AML-193 (cell line): ENCODE measurements at places on chromosomes 3 and 15.

DNA sequence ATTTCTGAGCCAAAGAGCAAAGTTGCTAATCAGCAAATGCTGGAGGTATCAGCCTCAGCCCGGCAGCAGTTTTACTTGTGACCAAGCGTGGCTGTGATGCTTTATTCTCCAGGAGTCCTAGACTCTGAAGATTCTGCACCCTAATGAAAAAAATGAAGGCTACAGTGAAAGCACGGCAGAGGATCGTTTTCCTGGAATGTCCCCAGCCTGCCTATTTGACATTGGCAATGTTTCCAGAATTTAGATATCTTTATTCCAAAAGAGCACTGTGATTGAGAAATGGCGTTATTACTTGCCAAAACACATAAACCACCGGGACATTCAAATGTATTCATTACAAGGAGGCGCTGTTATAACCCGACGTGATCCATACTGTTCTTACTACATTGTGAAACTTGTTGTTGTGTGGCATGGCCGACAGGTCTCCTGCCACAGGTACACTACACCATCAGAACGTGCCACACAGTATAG is 263.8 kb downstream of the SLCO3A1 start:
- DNase-seq = no peak

- no peak for DNase-seq
Measured at GRCh38 chr3:75687323-75687722, 23.2 kb downstream of the FRG2C start.

GRCh38 chr3:196263819-196264218 is 23.7 kb downstream of the PCYT1A start:
- no peak for DNase-seq

- DNase-seq = no peak
Measured at GRCh38 chr3:195916291-195916690, 7.9 kb upstream of the TNK2 start.

GRCh38 chr3:9623148-9623547 is 26.2 kb upstream of the MTMR14 start:
- DNase-seq = no peak

- DNase-seq = no peak
Measured at GRCh38 chr3:98961161-98962155, 60.0 kb upstream of the DCBLD2 start.

DNA sequence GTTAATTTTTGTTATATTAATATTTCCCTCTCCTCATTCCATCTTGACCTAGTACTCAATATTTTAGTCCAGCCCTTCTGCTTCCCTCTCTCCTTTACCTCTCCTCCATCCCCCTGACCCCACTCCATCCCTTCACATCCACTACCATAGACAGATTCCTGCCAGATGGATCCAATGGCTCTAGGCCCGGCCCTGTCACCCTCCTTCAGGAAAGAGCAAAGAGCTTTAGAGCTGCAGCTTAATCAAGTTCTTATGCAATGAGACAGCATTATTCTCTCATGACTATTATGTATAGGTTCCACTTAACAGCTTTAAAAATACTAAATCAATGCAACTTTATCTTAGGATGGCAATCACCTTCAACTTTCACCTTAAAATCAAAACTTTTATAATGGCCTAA is 200.7 kb upstream of the TTC14 start:
- no peak for DNase-seq

DNA sequence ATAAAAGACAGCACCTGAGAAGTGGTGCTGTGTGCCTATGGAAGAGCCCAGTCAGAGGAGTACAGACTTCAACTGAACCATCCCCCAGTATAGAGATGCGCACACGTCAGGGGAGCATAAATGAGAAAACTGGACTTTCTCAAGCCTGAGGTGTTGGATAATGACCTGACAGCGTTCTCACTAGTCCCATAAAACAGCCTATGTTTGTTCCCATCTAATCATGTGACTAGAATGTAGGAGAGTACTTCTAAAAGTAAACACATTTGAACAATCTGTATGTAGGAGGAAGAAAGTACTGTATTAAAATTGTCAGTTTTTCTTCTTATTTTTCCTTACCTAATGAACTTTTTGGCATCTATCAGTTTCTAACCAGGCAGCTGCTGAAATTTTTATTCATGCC is 498.9 kb downstream of the CNTN4 start:
- DNase-seq = no peak

DNA sequence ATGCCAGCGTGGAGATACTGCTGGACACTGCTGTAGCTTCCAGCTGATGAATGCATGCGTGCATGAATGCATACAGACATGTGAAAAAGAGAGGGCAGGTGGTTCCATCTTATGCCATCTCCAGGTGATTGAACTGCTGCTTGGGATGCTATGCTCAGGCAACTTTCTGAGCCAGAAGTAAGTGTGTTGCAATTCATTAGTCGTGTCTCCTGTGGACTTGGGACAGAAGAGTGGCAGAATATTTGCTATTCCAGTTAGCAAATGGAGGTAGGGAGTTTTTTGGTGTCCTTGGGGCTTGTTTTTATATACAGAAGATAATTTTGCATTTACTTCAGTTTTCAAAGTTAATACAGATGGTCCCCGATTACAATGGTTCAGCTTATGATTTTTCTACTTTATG is 33.3 kb downstream of the ANKDD1A start:
- no peak for DNase-seq

DNA sequence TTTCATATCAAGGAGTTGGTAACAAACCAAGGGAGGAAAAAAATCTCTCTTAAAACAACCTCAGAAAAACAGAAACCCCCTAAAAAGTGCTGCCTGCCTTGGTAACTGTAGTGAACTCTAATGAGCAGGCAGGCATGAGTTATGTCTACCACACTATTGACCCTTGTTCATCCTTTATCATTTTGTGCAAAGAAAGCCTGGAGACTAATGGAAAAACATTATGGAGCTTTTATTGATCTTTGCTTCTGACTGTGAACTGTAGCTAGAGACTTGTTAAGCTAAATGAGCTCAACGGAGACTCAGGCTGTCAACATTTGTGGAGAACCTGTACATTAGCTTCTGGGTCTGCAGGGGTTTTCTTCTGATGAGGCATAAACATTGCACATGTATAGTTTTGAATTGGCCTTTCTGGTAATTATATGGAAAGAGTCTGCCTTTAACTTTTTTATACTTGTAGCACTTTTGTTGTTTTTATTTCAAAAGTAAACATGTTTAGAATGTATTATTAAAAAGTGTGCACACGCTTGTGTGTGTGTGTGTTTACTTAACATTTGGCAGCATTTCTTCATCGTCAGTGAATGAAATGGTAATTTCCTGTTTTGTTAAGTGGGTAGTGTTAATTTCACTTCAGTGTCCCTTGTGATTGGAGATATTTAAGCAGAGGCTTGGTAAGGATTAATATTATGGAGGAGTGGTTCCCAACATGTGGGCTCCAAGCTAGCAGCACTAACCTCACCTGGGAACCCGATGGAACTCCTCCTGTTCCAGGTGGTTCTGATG is 15.9 kb upstream of the SPTSSB start:
- DNase-seq = no peak

- DNase-seq = no peak
Measured at GRCh38 chr15:58038426-58039078, 27.0 kb downstream of the ALDH1A2 start.

- DNase-seq = no peak
Measured at GRCh38 chr3:20182206-20182605, 3.8 kb downstream of the SGO1 start.

DNA sequence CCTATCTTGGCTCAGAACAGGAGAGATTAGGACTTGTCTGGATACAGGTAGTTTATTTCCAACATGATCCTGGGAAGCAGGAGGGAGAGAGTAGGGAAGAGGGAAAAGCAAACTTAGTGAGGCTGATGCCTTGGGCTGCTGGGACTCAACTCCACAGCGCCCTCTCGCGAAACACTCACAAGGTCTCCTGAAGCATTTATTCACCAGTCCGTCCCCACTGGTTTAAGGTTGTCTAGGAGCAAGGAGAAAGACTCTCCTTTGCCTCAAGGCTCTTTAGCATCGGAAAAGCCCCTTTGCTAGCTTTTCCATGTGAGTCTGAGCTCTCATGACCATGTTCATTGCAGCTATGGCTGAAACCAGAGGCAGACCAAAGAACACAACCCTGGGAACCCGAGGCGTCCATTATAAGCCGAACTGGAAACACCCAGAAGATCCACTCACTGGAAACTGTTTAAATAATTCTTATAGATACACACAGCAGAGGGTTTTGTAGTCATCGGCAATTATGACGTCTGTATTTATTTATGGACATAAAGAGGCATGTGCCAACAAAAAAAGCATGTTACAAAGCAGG is 244.5 kb downstream of the CD47 start:
- no peak for DNase-seq

DNA sequence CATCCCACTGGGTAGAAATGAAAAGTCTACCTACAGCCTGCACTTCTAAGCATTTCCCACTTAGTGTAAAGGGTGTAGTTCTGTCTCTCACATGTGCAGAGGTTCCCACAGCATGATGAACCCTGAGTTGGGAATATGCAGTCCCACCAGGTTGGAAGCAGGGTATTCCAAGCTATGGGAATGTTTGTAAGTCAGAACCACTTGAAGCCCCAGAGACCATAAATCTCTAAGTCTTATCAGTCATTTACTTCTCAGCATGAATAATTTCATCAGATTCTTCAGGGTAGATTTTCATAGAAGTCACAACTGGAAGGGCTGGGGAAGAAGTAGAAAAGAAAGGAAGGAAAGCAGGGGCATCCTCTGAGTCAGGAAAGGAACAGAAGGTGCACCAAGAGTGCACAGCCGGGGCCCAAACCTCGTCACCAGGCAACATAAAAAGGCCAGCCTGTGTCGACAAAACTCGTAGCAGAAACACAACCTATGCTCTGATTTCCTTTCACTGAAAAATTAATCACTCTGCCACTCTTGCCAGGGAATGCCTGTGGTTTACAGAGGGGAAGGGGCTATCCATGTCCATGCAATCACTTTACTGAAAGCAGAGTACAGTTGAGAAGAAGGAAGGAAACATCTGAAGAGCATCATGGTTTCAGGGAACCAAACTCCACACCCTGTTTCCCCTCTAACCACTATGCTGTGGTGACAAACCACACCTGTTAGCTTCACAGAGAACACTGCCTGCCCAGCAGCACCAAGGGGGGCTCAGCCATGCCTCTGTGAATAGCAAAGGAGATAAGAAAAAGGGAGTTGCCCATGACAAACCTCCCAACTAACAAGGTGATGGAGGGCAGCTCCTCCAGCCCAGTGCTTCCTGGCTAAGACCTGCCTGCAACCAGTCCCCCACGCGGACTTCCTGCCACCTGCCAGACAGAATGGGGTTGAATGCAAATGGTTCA is 40.5 kb downstream of the SH3BP5 start:
- DNase-seq = peak; percentile 81

- DNase-seq = peak; percentile 45
Measured at GRCh38 chr3:156460206-156460611, 94.7 kb downstream of the SSR3 start.

GRCh38 chr3:44845528-44846520 is 15.9 kb upstream of the TMEM42 start:
- DNase-seq = no peak

DNA sequence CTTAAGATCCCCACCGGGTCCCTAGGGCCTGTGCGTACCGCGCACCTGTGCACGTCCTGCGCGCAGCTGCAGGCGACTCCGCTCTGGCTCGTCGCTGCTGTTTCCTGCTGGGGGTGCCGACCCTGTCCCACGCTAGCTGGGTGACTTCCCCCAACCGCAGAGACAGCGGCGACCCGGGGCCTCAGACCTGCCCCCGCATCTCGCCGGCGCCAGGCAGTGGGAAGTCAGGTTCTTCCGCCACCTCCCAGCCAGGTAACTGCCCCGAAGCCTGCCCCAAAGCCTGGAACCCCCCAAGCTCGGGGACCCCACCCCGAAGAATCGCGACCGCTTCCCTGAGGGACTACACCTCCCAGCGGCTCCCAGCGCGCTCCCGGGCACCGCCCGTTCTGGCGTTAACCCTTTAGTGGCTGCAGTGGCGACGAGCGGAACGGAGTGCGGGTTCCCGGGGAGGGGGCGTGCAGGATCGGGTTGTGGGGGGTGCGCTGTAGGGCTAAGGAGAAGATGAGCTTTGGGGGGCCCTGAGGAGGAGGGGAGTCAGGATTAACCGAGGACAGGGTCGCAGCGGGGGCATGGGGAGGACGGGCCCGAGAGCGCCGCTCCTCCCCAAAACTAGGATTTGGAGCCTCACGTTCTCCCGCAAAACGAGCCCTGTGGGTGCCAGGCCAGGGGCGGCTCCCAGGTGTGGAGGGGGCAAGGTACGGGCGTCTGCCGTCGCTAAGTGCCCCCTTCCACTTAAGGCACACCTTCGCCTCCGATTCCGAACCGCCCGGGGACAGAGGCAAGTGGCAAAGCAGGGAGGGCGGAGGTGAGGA is 589 bp downstream of the NEIL1 start:
- DNase-seq = no peak

- DNase-seq = peak; percentile 25
Measured at GRCh38 chr3:58271901-58272501, 34.0 kb upstream of the RPP14 start.

- no peak for DNase-seq
Measured at GRCh38 chr15:69082021-69082502, 67.6 kb downstream of the NOX5 start.

- no peak for DNase-seq
Measured at GRCh38 chr3:140019946-140020345, 85.0 kb downstream of the CLSTN2 start.

GRCh38 chr3:66093981-66094380 is 55.3 kb upstream of the MAGI1 start:
- no peak for DNase-seq

- DNase-seq = no peak
Measured at GRCh38 chr3:152360966-152361365, 92.2 kb downstream of the MBNL1 start.

DNA sequence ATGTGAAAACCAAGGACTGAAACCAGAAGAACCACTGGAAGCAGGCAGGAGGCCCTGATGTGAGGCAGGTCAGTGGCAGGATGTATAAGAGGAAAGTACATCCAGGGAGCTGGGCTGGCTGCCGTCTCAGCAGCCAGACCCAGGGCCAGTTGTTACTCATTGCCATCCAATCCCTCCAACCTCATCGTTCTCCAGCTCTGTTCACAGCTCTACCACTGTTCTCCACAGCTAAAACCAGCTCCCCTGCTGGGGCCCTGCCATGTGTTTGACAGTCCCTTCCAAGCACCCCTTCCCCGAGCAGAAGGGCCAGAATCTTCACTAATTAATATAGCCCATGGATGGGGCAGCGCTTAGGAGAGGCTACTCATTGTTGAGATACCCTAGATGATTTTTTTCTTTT is 206.6 kb downstream of the MECOM start:
- DNase-seq = no peak

GRCh38 chr3:77329116-77329515 is 289.2 kb downstream of the ROBO2 start:
- DNase-seq = no peak

GRCh38 chr3:191263365-191263764 is 64.3 kb downstream of the OSTN start:
- DNase-seq = no peak

DNA sequence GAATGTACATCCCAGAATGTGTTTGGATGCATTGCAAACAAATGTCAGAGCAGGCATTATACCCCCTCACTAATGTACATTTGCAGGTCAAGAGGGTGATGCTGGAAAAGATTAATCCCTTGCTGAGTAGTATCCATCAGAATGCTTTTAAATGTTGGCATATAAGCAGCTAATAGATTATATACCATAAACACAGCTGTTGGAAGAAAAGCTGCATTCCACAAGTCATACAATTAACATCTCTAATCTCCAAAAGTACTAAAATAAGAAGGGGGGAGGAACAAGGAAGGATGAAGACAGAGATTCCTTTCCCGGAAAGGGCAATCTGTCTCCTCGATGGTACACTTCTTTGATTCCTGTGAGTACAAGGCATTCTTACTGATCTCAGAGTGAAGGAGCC is 445.7 kb upstream of the CDIN1 start:
- no peak for DNase-seq
